ENCODE measurements at places on chromosomes 1 and 21.

DNA sequence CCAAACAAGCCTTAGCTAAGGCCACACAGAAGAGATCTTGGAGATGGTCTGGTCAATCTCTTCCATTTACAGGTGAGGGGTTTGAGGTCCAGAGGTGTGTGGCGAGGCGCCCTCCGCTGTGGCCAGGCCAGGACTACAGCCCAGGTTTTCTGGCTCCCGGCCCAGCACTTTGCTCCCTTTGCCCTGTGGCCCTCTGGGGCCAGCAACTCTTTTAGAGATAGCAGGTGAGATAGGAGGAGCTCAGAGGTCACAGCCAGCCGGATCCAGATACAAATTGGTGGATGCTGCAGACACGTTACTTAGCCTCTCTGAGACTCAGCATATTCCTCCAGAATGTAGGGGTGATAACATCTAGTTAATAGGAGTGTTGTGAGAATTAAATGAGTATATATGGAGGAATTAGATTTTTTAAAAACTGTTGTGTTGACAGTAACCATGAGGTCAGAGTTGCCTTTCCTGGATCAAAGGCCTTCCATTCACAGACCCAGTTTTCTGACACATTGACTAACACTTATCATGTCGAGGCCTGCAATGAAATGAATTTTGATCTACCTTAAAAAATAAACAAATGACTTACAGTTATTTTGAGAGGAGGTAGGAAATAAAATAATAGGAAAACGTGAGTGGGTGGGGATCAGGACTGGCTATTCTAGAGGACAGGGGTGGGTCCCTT, 16.6 kb downstream of the TEX35 start:
- no peak for DNase-seq

DNA sequence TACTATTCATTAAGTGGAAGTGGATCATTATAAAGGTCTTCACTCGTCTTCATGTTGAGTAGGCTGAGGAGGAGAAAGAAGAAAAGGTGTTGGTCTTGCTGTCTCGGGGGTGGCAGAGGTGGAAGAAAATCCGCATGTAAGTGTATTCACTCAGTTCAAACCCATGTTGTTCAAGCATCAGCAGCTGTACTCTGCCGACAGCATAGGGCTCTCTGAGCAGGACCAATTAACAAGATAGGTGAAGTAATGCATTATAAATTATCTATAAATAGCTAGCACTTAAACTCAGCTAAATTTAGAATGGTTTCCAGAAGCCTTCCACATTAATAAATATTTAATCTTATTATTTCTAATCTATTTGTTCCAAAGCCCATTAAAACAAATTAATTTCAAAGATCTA, 116.8 kb downstream of the RGS2 start:
- no peak for DNase-seq

DNA sequence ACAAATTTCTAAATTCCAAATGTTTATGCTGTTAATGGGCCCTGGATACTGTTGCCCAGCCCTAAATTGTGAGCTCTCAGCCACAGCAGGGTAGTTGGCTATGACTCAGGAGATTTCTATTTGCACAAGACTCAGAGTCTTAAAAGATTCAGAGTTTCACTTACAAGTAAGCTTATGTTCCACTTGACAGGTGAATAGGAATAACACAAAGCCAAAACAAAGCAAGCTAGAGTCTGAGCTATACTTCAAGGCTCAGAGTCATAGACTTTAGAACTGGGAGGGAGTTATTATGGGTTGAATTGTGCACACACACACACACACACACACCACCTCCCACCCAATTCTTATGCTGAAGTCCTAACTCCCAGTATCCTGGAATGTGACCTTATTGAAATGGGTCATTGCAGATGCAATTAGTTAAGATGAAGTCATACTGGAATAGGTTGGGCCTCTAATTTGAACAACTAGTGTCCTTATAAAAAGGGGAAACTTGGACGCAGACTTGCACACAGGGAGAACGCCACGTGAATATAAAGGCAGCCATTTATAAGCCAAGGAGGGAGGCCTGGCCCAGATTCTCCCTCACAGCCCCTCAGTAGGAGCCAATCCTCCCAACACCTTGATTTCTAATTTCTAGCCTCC, 30.2 kb downstream of the PRDX6 start:
- DNase-seq = peak; percentile 85

GRCh38 chr21:45270306-45270821, 17.3 kb downstream of the POFUT2 start:
- DNase-seq = no peak

GRCh38 chr1:212234431-212235395, 50.5 kb upstream of the PPP2R5A start:
- DNase-seq = peak; percentile 72

DNA sequence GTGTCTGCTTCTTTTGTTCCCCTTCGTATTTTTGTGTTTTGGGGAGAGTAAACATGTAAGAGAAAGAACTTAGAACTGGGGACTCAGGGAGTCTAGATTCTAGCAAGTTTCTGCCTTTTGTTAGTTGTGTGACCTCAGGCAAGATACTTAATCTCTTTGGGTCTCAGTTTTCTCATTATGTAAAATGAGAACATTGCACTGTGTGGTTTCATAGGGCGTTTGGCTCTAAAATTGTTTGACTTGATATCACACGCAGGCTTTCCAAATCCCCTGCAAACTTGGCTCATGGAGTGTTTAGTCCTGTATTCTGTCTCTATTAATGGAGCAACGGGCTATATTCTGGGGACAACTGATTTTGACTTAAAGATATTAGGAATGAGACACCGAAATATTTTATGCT, 57.7 kb downstream of the NTNG1 start:
- DNase-seq = peak; percentile 37

DNA sequence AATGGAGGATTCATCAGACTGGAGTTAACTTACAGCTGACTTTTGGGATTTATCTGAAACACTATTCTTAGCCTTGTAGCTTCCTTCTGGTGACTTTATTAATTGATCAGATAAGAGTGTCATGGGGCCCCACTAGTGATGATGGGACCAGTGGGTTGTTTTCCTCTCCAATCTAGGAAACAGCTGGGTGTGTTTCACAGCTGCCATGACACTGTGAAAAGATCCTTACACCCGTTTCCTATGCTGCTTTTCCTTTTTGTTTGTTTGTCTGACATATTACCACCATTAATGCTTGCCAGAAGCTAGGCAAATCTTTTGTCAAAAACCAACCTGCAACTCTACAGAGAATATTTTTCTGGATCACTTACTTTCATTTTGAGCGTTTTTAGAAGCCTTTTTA, 86.2 kb downstream of the ZBTB18 start:
- DNase-seq = no peak

DNA sequence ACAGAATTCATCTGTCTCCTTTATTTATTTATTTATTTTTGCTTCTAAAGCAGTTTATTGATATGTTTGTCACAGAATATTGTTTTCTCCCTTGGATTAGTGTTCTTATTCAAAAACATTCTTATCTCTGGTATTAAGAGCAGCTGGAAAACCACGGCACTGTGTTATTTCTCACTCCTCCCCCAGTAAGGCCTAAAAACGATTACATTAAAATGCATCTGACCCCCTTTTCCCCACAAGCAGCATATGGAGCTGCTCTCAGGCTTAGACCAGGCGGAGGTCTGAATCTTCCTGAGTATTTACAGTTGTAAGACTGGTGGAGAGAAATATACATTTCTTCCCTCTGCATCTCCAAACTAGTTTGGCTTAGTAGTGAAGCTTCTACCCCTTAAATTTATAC, 86.8 kb downstream of the HLX start:
- DNase-seq = no peak
